ENCODE measurements at places on chromosomes 11 and 22.

DNA sequence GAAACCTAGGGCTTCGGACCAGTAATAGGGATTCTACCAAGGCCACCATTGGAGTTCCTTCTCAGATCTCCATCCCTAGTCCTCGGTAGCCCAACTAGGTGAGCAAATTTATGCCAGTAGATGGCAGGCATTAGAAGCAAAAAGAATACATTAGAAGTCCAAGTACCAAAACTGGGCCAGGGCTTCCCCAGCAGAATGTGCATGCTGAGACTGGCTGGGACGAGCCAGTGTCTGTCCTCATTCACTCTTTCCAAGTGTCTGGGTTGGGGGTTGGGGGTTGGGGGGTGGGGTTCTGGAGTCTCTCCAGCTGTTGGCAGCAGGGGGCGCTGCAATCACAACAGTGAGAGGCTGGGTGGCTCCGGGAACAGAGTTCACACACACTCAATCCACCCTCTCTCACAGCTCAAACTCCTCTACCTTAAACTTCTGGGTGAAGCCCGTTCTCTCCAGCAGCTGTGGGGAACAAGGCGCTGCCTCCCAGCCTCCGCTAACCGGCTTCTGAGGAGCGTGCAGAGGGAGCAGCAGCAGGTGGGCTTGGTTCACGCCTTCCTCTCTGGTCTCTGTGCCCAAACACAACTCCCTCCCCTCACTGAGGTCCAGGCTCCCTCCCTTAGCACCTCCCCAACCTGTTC, 57.5 kb downstream of the BTG4 start:
- DNase-seq = peak; percentile 19

DNA sequence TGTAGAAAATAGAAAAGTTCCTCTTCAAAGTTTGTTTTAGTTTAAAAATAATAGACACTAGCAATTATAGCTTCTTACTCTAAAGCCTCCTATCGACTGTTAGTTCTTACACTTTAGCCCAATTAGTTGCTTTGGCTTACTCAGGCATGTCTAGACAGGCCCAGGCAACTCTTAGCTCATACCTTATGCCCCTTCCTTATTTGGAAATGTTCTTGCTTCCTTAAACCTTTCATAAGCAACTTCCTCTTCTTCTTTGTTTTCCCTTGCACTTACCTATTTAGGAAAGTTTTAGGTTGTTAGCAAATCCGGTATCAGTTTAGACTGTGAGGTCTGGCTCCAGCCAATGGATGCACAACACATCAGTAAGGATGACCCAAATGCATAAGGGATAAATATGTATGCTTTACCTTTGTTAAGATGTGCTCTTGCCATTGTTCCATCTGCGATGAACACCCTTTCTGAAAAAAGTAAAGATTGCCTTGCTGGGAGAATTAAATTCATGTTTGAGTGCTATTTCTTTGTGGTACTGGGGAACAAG, 1277.5 kb upstream of the CNTN5 start:
- DNase-seq = no peak

GRCh38 chr11:76838678-76839068, 22.0 kb upstream of the ACER3 start:
- DNase-seq = no peak

- no peak for DNase-seq
These were observed 1.3 kb downstream of the EHBP1L1 start for GRCh38 chr11:65576867-65577755.

DNA sequence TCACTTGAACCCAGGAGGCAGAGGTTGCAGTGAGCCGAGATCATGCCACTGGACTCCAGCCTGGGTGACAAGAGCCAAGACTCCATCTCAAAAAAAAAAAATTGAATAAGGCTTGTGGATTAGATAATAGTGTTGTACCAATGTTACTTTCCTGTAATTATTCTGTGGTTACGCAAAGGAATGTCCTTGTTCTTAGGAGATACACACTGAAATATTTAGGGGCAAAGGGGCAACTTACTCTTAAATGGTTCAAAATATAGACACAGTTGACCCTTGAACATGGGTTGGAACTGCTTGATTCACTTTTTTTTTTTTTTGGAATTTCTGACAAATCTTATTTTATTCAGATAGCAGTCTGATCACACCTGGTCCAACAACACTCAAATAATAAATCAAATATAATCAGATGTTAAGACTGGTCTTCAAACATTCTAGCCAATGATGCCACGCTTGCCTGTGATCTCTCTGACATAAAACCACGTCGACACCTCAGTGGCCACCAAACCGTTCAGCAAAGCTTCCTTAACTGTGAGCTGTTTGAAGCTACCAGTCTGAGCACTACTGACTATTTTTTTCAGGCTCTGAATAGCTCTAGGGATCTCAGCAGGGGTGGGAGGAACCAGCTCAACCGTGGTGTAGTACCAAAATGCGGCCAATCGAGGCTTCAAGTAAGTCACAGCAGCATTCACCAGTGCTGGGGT, 710 bp downstream of the ATP5MGL start:
- no peak for DNase-seq

DNA sequence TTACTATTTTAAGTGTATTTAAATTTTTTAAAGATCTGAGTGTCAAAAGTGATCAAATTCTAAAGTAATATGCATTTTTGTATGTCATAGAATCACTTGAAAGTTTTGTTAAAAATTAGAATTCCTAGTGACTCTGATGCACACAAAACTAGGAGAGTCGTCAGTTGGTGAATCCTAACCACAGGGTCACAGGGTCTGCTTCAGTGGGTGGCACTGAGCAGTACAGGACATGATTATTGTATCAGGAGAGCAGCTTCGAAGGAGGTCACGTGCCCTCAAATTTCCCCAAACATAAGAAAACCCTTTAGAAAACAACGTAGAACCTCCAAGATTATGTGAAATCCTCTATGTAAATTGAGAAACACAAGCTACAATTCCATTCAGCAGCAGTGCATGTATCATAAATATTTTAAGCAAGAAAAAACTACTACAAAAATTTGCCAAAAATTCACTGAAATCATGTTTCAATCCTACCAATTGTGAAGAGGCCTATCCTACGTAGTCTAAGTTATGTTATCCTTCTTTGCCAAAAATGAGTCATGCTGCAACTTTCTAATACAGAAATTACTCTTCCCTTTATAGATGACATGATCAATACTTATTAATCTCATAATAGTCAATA, 323.6 kb downstream of the AASDHPPT start:
- DNase-seq = no peak

DNA sequence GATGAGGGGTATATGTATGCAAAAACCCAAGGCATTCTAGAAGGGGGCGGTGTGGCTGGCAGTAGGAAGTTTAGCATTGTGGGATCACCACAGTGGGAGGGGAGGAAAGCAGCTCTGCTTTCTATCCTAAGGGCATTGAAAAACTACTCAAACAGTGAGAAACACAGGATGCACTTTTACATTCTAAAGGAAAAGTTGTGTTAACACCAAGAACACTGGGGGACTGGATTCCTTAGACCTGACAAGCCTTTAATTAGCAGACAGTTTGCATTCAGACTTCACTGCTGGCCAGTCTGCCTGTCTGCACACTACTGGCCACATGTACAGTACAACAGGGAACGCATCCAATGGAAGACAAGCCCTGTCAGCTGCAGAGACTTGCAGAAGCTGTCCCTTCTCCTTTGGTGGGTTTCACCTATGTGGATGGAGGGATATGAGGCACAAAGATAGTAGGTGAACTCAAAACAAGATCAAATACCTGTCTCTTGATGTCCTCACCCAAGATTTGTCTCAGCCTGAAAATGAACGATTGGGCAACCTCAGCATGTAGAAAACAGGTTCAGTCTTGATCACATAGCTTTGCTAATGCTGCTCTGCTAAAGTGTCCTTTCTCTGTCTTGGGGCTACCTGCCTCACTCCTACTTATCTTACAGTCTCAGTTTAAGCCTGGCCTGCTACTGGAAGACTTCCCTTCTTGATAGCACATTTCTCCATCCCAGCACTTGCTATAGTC, 64.8 kb downstream of the TENM4 start:
- no peak for DNase-seq

GRCh38 chr11:119685111-119685746, 43.8 kb downstream of the NECTIN1 start:
- no peak for DNase-seq

DNA sequence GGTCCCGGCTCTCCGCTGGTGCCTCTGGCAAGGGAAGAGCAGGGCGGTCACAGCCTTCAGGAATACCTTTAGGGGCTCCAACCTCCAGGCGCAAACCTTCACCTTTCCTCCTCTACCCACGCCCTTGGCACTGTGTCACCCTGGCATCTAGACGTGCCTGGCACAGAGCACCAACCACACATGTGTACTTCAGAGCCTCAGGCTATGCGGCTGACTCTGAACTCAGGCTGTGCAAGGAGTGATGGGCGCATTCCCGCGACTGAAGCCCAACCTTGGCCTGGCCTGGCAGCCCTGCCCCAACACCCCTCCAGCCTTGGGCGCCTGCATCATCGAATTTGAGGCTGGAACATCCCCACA, 11.4 kb downstream of the SCARF2 start:
- DNase-seq = no peak

- DNase-seq = no peak
These were observed 7.2 kb downstream of the FAM83F start for GRCh38 chr22:40001800-40002577.

DNA sequence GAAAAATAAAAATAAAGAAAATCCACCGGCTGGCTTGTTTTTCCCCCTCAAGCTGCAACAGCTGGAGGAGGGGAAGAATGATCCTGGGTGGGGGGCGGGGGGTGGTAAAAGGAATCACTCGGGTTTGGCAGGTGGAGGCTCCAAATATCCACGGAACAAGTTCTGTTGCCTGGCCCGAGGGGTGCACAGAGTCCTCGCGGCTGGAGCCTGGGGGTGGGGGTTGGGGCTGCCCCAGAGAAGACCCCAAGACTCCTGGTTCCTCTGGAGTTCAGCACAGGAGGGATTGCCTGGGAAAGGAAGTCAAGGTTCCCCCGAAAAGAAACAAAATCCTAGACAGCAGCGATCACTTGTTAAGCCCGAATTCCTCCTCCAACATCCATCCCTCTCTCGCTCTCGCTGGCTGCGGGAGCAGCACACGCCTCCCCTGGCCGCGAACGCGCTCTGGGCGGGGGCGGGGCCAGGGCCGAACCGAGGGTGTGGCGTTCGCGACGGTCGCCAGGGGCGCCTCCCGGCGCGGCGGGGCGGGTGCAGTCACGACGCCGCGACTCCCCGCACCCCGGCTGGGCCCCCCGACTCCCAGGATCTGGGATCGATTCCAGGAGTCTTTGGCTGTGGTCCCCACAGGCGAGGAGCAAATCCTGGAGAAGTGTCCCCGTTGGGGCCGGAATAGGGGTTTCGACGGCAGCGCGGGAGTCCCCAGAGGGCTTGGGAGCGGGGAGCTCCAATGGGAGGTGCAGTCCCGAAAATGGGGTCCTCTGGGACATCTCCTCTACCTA, at the start of gene KCNA4:
TSS of gene KCNA4 (minus strand) at position 443 of the 776 bp plus-strand sequence. CDS start 4,352 bp downstream, outside the sequence.
- DNase-seq = no peak

- DNase-seq = no peak
These were observed 56.6 kb downstream of the LMO2 start for GRCh38 chr11:33835143-33835878.

DNA sequence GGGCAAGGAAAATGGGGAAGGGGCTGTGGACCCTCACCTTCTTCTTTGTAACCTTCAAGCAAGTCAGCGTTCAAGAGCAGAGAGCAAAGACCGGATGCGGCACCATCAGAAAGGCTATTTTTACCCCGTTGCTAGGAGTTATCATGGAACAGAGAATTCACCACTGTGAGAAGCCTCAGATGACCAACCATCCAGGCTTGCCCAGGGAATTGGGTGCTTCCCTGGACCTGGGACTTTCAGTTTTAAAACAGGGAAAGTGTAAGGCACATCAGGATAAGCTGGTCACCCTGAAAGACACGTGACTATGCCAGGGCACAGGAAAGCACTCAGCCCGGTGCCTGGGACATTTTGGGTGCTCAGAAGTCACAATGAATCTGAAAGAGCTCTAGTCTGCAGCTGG, 10.4 kb downstream of the GALNT18 start:
- DNase-seq = no peak

- DNase-seq = no peak
These were observed 33.8 kb upstream of the NUP50 start for GRCh38 chr22:45129703-45130524.

GRCh38 chr11:10285148-10285802, 8.7 kb downstream of the SBF2 start:
- no peak for DNase-seq

- DNase-seq = no peak
These were observed 41.2 kb downstream of the MYEOV start for GRCh38 chr11:69335007-69335780.

DNA sequence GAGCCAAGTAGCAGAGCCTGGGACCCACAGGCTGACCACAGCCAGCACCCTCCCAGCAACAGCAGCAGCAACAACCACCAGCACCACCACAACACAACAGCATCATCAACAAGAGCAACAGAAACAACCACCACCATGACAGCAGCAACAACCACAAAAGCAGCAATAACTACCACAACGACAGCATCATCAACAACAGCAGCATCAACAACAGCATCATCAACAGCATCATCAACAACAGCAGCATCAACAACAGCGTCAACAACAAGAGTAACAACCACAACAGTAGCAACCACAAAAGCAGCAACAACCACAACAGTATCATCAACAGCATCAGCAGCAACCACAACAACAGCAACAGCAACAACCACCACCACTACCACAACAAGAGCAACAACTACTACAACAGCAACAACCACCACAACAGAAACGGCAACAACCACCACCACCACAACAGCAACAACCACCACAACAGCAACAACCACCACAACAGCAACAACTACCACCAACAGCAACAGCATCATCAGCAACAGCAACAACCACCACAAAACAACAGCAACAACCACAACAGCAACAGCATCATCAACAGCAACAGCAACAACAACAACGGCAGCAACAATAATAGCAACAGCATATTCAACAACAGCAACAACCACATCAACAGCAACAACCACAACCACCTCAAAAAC, 22.1 kb upstream of the FGF3 start:
- no peak for DNase-seq

- no peak for DNase-seq
These were observed 5.4 kb downstream of the GRK2 start for GRCh38 chr11:67271541-67272284.

- no peak for DNase-seq
These were observed 42.4 kb upstream of the KCNQ1OT1 start for GRCh38 chr11:2742201-2742600.
